ENCODE measurements at places on chromosomes 13 and 19.

DNA sequence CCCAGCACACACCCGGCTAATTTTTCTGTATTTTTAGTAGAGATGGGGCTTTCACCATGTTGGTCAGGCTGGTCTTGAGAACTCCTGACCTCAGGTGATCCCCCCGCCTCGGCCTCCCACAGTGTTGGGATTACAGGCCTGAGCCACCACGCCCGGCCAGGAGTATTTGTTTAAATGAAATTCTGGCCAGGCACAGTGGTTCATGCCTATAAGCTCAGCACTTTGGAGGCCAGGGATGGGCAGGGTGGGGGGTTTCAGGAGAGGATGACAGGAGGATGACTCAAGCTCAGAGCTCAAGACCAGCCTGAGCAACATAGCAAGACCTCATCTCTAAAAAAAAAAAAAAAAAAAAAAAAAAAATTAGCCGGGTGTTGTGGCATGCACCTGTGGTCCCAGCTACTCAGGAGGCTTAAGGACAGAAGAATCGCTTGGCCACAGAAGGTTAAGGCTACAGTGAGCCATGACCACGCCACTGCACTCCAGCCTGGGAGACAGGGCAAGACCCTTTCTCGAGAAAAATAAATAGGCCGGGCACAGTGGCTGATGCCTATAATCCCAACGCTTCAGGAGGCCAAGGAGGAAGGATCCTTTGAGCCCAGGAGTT, 8.2 kb upstream of the DHDH start:
- peak; percentile 80 for DNase-seq

GRCh38 chr19:40088299-40089047, 2.3 kb downstream of the ZNF780A start:
- DNase-seq, result no peak

DNA sequence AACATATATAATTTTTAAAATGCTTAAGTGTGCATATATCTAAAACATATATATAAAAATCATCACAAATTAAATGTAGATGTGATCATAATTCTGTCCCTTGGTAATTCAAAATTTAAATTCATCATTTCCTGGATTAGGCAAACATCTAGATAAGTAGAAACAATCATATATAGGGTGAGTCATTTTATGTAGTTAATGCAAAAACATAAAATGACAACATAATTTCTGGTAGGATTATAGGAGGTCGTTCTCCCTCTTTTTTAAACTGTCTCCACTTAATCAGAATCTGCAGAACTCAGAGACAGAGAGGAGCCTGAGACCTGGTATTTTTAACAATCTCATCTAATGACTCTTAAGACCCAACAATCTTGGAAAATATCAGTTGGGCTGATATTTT, 333.4 kb downstream of the KCTD12 start:
- DNase-seq, result no peak

- no peak for DNase-seq
Measured at GRCh38 chr13:113991191-113991669, 17.4 kb upstream of the C13orf46 start.

DNA sequence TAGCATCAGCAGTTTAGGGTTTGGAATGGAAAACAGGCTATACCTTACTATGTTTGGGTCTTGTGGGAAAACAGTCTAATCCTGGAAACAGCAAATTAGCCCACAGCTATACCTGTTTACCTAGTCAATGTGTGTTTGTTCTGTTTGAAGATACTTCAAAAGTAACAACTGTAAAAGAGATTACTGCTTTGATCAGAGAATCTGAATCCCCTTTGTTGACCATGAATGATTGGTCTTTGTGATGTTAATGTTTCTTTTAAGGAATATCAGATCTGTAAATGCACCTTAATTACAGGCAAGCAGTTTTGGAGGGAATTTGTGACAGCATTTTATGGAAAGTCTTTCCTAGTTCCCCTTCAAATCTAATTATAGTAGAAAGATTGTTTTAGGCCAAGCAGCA, 20.7 kb upstream of the KLF5 start:
- no peak for DNase-seq

GRCh38 chr19:7442423-7442822, 46.4 kb downstream of the PEX11G start:
- DNase-seq, result peak; percentile 18

DNA sequence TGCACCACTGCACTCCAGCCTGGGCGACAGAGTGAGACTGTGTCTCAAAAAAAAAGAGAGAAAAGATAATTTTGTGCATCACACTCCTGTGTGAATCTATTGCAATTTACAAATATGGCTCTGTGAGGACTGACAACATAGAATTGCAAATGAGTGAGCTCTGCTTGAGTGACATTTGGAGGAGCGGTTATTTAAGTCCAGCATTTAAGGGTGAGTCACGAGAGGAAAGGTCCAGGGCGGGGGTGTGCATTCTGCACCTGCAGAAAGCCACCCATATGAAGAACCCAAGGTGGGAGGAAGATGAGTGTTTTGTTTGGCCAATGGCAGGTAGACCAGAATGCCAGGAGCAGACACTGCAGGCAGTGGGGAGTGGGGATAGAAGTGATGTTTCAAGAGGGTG, 58.5 kb downstream of the DGKH start:
- DNase-seq, result no peak

DNA sequence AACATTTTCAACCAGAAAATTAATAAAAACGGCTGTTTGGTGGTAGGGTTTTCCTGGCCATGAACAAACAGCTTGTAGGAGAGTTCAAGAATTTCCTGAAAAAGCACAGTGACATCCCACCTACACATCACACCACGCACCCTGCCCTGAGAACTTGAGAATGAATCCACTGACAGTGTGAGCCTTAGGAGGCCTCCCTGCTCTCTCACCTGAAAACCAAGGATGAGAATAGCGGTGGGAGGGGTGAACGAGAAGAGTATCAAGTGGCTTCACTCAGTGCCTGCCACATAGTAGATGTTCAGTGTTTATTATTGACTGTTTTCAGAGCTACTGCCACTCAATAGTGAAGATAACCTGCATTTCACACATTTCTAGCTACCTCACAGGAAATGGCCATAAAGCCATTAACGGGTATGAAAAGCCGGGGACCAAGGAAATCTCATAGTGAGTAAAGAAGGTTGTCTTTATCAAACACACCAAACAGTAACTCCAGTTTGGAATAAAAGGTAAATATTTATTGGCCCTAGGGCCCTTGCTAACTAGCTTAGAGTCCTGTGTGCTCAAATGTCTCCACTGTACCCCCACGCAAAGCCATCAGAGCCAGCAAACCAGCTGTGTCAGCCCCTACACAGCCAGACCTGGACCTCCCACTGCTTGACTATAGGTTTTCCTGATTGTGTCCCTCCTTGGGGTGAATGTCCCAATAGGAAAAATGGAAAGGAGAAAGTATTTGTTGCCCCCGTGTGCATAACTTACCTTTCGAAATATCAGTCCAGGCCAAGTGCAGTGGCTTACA, 40.6 kb downstream of the TPT1 start:
- DNase-seq, result no peak

- no peak for DNase-seq
Measured at GRCh38 chr13:82675024-82675423, 1207.2 kb downstream of the SLITRK1 start.

- no peak for DNase-seq
Measured at GRCh38 chr13:22110368-22110767, 439.5 kb downstream of the FGF9 start.

GRCh38 chr13:21338156-21338555, 120.9 kb downstream of the ZDHHC20 start:
- no peak for DNase-seq

DNA sequence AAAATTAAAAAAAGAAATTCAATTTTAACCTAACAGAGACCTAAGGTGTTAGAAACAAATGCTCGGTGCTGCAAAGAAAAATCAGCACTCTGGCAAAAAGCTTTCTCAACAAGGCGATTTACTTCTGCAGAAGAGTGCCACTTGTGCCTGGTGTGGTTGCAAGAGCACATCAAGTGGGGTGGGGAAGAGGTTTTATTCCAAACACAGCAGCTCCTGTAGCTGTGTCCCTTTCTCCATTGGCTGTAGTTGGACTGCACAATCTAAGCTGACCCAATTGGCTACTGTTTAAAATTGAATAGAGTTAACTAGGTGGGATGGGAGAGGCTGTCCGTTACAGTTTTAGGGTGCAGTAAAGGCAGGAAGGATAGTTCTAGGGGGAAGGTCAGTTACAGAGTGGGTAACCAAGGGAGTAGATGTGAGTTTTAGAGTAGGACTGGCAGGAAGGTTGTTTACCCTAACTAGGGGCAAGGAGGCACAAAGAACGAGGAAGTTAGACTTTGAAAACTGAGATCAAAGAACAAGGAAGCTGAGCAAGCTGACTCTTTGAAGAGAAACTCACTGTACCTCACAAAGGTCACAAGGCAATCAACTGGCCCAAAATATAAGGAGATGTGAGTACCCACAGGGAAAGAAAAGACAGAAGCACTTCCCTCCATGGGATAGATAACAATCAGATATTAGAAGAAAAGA, 145.7 kb downstream of the LIG4 start:
- no peak for DNase-seq

GRCh38 chr13:30355384-30355699, 48.0 kb upstream of the KATNAL1 start:
- peak; percentile 18 for DNase-seq

- DNase-seq, result no peak
Measured at GRCh38 chr19:8310342-8311055, 2.3 kb upstream of the CD320 start.

GRCh38 chr19:51025809-51026553, 435 bp downstream of the KLK11 start:
- DNase-seq, result no peak

DNA sequence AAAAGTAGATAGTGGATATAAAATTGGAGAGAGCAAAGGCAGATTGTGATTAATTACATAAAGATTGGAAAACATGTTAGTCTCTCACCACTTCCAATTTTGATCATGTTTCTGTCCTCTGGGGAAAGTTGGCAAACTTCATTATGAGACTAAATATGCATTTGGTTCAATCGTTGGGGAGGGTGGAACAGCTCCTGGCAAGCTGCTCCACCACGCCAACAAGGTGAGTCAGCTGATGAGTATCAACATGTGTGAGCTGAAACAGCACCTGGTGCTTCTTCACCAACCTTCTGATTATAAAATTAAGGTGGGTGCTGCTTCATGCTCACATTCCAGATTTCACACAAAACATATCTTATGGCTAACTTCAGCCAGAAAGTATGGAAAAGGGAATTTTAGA, 1784.6 kb downstream of the SLITRK5 start:
- no peak for DNase-seq

DNA sequence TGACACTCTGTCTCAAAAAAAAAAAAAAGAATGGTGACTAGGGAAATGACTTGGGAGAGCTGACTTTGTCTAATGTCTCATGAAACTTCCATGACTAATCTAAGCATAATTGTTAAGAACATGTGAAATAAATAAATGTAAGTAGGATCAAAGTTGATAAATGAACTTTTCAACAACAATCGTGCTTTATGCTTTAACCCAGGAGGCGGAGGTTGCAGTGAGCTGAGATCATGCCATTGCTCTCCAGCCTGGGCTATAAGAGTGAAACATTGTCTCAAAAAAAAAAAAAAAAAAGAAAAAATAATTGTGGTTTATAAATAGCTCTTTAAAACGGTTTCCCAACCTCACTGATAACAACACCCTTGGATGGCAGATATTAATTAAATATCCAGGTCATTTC, 12.9 kb upstream of the AKT2 start:
- no peak for DNase-seq

GRCh38 chr19:18441804-18442788, 4.2 kb upstream of the ISYNA1 start:
- no peak for DNase-seq

DNA sequence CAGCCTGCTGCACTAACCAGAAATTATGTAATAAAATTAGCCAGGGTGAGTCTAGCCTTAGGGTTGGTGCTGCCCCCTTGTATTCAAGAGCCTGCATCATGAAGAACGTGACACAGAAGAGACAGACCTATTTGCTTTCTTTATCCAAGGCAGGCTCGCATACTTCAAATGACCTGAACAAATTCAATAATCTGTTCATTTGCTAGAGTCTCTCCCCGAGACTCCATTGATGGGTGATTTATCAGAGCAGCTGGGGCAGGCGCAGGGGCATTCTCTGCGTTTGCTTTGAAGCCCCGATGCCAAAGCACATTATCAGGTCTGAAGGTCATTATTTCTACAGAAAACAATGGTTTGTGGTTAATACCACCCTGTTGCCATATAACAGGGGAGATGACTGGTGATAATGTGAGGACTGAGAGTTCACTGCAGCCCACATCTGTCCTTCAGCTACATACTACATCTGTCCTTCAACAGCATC, 520.3 kb downstream of the DIAPH3 start:
- DNase-seq, result no peak

GRCh38 chr13:110343241-110343865, 36.3 kb downstream of the COL4A2 start:
- DNase-seq, result no peak

GRCh38 chr13:107124730-107125129, 556.8 kb upstream of the ARGLU1 start:
- no peak for DNase-seq

DNA sequence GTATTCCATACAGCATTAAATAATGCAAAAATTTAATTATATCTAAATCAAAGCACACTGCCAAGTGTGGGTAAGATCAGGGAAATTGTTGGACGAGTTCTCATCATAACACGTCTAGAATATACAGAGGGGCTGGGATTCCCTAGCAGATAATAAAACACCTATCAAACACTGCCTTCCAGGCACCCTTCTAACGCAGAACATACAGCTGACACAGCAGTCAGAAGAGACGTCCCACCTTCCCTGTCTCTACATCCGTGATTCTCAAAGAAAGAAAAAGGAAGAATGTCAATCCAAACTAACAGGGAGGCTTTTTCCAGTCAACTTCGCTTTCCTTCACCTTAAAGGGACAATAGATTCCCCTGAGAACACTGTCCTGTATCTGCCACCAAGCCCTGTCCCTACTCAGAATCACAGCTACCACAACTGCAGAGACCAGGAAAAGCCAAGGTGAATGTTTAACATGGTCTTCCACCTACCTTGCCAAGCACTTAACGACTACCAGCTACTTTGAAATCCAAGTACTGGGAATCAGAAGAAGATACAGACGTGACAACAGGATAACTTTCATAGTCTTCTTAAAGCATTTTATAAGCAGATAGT, 38.5 kb downstream of the TBC1D4 start:
- no peak for DNase-seq

- peak; percentile 19 for DNase-seq
Measured at GRCh38 chr13:48950501-48950875, 25.2 kb upstream of the FNDC3A start.

DNA sequence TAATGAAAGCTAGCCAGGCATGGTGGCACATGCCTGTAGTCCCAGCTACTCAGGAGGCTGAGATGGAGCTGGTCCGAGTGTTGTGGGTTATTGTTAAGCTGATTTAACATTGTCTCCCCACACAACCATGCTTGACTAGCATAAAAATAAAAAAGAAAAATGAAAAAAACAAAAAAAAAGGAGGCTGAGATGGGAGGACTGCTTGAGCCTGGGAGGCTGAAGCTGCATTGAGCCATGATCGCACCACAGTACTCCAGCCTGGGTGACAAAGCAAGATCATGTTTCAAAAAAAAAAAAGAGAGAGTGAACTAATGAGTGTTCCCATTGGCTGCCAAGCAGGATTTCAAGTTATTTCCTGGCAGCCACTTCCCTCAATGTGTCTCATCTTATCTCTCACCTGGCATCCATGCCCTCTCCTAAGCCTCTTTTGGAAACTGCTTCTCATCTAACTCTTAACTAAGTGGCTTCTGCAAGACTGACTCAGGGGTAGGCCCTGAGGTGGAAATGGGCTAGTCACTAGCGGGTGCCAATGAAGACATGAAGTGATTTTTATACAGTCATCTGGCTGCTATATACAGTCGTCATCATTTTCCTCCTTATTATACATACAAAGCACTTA, 4.9 kb downstream of the THAP8 start:
- DNase-seq, result peak; percentile 11

Data from fibroblast of skin of right biceps (primary cell).